AG04450 (cell line): ENCODE measurements at places on chromosomes 4 and X.
A peak's percentile ranks its signal among the peaks of the same experiment; 100 is the strongest.

DNA sequence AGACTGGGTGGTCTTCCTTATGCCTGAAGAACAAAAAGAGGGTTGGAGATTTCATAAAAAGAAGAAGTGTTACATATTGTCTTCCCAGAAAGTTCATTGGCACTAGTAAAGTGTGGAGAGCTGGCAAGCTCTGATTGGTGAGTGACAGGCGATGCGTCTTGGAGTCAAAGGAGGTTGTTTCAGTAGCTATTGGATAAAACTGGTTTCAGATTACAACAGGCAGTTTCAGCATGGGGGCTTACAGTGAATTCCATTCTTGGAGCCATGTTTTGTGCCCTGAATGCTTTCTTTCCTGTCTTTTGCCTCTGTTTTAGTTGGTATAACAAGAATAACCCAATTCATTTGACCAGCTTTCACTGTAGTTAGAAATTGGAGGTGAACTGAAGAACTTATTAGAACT lies 750.5 kb downstream of the ADGRL3 start:
- no peak for DNase-seq

- peak; percentile 23 for DNase-seq
Observed at GRCh38 chrX:154779261-154779660, 16.6 kb downstream of the DKC1 start.

DNA sequence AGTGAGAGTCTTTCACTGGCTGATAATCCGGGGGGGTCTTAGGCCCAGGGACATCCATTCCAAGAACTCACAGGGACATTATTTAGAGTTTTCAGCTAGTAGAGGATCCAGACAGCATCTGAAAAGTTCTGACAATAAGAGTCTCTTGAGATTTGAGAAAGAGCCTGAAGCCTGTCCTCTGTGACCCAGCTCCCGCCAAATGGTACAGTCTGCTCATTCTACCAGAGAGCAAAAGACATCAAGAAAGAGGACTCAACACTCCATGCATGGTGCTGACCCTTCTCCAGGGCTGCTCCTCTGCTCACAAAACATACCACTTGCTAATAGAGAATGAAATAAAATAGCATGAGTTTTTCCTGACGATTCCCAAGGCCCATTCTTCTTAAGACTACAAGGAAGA lies 162.0 kb downstream of the ATP10D start:
- no peak for DNase-seq

DNA sequence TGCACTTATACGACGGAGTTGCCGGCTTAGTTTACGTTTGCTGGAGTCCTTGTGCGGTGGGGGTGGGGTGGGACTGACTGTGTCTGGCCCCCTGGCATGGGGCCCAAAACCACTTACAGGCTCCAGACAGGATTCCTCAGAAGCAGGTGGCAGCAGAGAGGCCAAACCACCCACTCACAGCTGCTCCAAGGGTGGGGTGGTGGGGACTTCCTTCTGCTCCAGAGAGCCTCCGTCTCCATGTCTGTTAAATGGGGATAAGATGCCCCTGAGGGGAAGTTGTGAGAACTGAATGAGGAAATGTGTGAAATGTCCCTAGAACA lies 36.7 kb downstream of the PSAPL1 start:
- DNase-seq = peak; percentile 15

- DNase-seq = no peak
Observed at GRCh38 chr4:22235698-22236097, 280.2 kb downstream of the ADGRA3 start.

- DNase-seq = no peak
Observed at GRCh38 chr4:72901553-72901952, 168.0 kb downstream of the COX18 start.

- DNase-seq = no peak
Observed at GRCh38 chr4:62771983-62772557, 1571.9 kb downstream of the ADGRL3 start.

DNA sequence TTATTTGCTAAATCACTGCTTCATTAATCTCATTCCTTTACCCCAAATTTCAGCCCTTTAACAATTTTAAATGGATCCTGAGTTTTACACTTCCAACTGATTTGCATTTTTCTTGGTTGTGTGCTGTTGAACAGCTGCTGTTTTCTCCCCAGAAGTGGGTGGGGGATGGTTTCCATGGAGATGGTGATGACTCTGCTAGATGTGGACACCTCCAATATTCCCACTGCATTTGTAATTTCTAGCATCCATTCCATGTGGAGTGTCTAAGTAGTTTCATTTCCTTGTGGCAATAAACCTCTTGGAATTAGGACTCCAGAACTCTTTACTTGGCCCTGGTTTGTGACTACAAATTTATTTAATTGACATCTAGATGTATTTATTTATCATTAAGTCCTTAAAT lies 330.4 kb downstream of the GBA3 start:
- no peak for DNase-seq

DNA sequence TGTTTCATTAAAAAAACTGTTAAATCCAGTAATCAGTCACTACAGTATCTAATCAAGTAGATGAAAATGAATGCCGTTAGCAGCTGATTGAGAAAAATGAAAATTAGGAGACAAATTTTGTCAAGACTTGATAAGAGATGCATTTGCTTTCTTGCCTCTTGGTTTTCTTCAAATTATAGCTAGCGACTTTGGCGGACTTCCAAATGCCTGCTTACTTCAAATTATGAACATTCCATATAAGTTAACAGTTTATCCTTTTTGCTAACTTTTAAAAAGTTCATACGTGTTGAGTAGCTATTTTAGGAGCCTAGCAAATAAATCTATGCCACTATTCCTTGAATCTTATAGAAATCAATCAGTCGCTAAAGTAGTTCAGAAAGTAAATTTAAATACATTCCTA lies 58.8 kb downstream of the PPP4R3C start:
- no peak for DNase-seq

GRCh38 chr4:94871644-94872305 lies 114.0 kb downstream of the BMPR1B start:
- DNase-seq = no peak

GRCh38 chr4:61320154-61320553 lies 120.0 kb downstream of the ADGRL3 start:
- DNase-seq = no peak

DNA sequence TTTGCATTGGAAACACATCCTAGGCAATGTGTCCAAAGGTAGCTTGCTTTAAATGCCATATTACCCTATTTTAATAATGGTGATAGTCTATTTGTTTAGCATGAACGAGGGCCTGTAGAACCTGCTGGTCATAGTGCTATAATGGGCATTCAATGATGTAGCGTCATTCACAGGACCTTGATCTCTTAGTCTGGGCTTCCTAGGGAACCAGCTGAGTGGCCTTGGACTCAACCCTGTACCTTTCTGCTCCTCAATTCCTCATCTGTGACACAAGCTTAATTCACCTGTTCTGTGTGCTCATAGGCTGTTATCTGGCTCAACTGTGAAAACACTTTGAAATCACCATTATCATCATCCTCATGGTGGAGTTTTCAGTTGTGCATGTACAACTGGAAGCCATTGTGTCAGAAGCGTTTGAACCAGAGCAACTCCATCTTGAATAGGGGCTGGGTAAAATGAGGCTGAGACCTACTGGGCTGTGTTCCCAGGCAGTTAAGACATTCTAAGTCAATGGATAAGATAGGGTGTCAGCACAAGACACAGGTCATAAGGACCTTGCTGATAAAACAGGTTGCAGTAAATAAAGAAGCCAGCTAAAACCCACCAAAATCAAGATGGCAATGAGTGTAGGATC lies 346.8 kb upstream of the KLF3 start:
- no peak for DNase-seq

DNA sequence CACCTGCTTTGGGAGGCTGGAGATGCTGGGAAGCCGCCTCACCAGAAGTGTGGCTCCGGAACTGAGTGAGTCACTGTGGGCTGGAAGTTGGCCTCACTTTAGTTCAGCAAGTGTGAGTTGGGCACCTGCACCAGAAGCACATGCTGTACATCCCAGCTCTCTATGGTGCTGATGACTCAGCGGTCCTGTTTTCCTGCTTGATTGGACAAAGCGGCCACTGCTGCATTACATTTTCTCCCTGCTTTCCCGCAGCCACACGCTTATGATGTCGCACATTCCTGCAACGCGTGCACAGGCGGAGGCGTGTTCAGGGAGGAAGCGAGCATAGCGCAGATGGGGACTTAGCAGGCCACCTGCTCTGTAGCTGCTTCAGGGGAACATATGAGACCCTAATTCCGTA lies 26.7 kb upstream of the CLDN34 start:
- DNase-seq = peak; percentile 20

DNA sequence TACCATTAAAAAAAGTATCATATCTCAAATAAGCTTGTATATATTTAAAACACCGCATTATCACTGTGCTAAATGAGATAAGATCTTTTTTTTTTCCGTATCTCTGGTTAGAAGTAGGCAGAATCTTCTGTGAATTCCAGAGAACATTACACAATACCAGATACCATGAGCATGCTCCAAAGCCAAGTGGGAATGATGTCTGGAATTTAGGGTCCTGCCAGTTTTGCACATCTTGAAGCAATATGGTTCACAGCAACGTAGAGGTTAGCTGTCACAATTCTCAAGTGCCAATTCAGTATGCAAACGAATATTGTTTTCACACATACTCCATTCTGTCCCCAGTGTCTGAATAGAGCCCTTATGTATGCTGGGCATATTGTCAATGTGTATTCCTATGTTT lies 127.5 kb upstream of the NEIL3 start:
- no peak for DNase-seq

DNA sequence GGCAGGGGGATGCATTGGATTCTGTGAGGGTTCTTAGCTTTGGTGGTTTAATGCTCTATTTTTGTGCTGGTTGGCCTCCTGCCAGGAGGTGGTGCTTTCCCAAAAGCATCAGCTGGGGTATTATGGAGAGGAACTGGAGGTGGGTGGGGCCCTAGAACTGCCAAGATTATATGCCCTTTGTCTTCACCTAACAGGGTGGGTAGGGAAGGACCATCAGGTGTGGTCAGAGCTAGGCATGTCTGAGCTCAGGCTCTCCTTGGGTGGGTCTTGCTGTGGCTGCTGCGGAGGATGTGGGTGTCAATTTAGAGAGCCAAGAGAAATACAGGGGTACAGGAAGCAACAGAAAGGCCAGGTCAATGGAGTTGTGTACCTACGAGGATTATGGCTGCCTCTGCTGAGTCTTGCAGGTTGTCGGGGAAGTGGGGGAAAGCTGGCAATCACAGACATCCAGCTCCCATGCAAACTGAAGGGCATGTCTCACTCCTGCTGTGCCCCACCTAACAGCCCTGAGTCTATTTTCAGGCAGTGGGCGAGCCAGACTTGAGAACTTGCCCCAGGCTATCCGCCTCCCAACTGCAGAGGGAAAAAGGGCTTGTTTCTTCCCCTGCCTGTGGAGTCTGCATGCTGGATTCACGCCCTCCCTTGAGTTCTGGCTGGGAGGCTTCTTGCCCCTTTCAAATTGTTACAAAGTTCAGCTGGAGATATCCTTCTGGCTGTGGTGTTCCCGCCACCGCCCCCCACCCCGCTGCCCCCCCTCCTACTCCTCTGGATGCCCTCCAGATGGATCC lies 212.0 kb downstream of the COMMD8 start:
- DNase-seq = no peak

- DNase-seq = no peak
Observed at GRCh38 chrX:99469439-99469838, 940.6 kb downstream of the PCDH19 start.

GRCh38 chr4:37793562-37793961 lies 32.9 kb upstream of the PGM2 start:
- DNase-seq = no peak
